ENCODE measurements at places on chromosomes 7 and 10.

- H3K36me3 ChIP-seq: no peaks in the 10 kb centered on the region
- H3K4me3 ChIP-seq: no peak overlapping the region
- H3K4me1 ChIP-seq: peaks cover 18% of the 10 kb centered on the region
- peaks cover 2% of the 10 kb centered on the region for H3K27me3 ChIP-seq
Observed at GRCh38 chr10:30055226-30055662, 4.1 kb downstream of the JCAD start.

GRCh38 chr7:511476-512145 lies 8.0 kb downstream of the PDGFA start:
- no peaks in the 10 kb centered on the region for H3K4me1 ChIP-seq
- no peak overlapping the region for H3K27ac ChIP-seq
- no peaks in the 10 kb centered on the region for H3K36me3 ChIP-seq

GRCh38 chr10:112515852-112516251 lies 68.8 kb downstream of the VTI1A start:
- H3K27me3 ChIP-seq: no peaks in the 10 kb centered on the region
- H3K36me3 ChIP-seq: peaks cover 5% of the 10 kb centered on the region
- H3K27ac ChIP-seq: no peak overlapping the region
- H3K4me3 ChIP-seq: no peak overlapping the region

DNA sequence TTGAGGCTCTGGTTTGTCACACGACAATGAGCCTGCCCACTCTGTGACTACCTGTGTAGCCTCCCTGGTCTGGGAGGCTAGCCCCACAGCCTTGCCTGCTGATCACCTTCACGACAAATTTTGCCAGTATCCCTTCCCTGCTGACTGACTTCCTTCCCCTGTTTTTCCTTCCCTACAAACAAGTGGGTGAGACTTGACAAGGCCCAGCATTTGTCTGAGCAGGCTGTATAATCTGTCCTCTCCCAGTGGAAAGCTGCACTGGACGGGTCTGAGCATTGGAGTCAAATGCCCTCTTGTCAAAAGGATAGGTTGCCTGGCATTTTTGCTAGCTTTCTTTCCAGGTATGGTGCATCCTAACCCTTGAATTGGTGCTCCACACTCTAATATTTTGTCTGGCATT lies 1088.4 kb downstream of the KCNMA1 start:
- H3K4me3 ChIP-seq: no peak overlapping the region
- H3K36me3 ChIP-seq: no peaks in the 10 kb centered on the region
- DNase-seq: no peak

DNA sequence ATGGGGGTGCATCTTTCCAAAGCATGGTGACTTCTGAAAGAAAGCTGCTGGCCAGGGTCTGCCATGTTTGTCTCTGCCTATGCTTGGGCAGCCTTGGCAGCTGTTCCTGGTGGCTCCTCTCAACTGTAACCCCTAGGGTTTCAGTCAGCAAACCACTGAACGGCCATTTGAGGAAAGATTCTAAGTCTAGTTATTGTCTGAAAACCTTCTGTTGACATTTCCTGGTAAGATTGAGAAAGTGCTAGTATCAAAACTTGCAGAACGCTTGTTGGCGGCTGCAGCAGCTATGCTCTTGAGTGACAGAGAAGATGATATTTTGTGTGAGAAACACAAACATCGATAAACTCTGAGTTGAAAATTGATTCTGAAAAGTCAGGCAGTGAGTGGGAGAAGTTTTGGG lies 523.1 kb downstream of the LRMDA start:
- no peaks in the 10 kb centered on the region for H3K4me1 ChIP-seq
- DNase-seq: no peak
- H3K27ac ChIP-seq: no peak overlapping the region

DNA sequence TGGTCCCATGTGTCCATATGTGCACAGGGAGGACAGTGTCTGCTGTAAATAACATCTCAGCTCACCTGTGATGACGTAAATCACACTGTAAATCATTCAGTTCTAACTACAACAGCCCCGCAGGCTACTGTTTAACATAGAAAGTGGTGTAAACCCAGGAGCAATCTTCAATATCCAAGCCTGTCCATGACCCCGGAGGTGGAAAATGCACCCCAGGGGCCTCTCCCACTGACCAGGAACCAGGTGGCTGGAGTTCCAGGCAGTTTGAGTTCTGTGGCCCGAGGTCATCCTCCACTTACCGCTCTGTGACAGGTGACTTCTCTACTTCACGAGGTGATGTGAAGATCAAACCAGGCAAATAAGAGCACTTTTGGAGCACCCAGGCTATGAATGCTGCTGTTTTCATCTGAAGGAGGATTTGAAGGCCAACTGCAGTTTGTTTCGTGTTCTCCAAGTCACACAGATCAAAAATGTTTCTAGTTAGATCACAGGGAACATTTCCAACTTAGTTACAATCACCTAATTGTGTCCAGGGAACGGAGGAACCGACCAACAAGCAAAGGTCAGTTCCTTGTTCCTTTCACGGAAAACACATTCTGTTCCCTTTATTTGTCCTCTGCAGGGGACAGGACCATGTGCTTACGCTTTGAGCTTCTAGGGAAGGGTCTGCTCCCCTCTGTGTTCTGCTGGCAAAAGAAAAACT lies 131.8 kb downstream of the WDR37 start:
- H3K27ac ChIP-seq: no peak overlapping the region
- H3K36me3 ChIP-seq: no peaks in the 10 kb centered on the region
- H3K4me3 ChIP-seq: no peak overlapping the region
- no peak for DNase-seq
- H3K4me1 ChIP-seq: no peaks in the 10 kb centered on the region

GRCh38 chr10:132469197-132469884 lies 68.2 kb upstream of the INPP5A start:
- no peak overlapping the region for H3K4me3 ChIP-seq
- H3K36me3 ChIP-seq: no peaks in the 10 kb centered on the region
- peaks cover 3% of the 10 kb centered on the region for H3K4me1 ChIP-seq
- H3K27me3 ChIP-seq: no peaks in the 10 kb centered on the region

DNA sequence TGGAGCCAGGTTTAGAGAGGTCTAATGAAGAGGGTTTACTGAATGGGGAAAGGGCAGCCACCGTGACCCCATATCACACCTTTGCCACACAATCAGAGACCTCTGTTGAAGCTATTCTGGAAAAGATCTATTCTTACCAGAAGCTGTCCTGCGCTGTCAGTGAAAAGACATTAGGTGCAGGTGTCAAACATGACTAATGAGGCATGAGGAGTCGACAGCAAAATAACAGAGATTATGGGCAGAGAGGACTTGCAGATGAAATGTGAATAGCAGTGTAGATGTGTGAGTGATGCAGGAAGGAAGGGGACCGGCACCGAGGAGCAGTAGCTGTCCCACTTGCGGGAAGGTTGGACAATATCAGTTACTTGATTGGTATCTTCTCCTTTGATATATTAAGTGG lies 627.7 kb upstream of the GALNT17 start:
- no peak overlapping the region for H3K27ac ChIP-seq
- no peaks in the 10 kb centered on the region for H3K36me3 ChIP-seq
- no peak for DNase-seq
- H3K27me3 ChIP-seq: no peaks in the 10 kb centered on the region
- H3K4me3 ChIP-seq: no peak overlapping the region

DNA sequence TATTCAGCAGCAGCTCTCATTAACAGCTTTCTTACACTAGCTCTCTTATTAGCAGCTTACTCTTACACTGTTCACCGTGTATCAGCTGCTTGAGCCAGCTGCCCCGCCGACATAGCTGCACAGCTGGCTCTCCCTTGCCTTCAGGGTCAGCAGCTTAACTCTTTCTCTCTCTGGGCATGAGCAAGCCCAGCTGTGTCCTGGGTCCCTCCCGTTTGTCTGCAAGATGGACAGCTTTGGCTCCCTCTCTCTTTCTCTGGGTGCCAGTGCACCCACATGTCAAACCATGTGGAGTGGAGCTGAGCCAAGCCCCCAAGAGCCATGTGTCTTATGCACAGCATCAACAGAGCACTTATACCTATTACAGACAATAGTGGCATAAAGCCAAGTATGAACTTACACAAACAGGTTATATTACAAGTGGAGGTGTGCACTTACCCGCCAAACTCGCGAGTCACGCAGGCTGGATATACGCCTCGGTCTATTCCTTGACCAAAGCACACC lies 35.7 kb upstream of the MTPAP start:
- no peaks in the 10 kb centered on the region for H3K4me1 ChIP-seq
- no peaks in the 10 kb centered on the region for H3K36me3 ChIP-seq
- H3K4me3 ChIP-seq: no peak overlapping the region

GRCh38 chr7:39605087-39605486 lies 18.3 kb upstream of the RALA start:
- H3K27me3 ChIP-seq: no peaks in the 10 kb centered on the region
- H3K4me1 ChIP-seq: peaks cover 17% of the 10 kb centered on the region
- H3K4me3 ChIP-seq: no peak overlapping the region
- DNase-seq: no peak
- H3K27ac ChIP-seq: no peak overlapping the region

DNA sequence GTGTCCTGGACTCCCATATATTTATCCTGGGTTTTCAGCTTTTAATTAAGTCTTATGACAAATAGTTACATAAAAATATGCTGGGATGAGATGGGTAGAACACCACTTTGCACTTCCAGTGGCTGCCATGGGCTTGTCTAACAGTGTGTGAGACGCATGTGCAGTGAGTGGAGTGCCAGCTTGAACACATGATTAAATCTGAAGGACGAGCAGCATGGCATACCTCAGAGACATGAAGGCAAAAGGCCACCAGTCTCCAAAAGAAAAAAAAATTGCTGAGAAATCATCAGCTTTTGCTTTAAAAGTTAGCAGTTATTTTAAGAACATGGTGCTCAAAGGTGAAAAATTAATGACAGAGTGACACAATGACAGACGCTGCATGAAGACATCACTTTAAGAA lies 139.0 kb upstream of the ADCY1 start:
- H3K4me3 ChIP-seq: no peak overlapping the region
- no peak for DNase-seq
- H3K4me1 ChIP-seq: no peaks in the 10 kb centered on the region
- no peaks in the 10 kb centered on the region for H3K36me3 ChIP-seq
- H3K27ac ChIP-seq: no peak overlapping the region

GRCh38 chr10:104447331-104447730 lies 93.7 kb downstream of the CFAP58 start:
- DNase-seq: no peak
- H3K27me3 ChIP-seq: peaks cover 3% of the 10 kb centered on the region

DNA sequence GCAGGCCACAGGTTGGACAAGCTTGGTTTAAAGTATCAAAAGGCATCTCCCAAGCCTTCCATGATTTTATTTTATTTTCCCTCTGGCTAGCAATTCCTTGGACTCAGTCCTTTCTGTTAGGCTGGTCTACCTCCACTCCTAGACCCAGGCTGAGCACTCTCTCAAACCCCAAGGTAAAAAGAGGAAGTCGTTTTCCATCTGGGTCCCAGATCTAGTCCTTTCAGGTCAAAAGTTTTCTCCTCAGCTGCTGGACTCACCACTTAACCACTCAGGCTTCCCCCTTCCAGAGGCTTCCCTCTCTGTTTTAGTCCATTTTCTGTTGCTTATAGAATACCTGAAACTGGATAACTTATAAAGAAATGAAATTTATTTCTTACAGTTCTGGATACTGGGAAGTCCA lies 252.3 kb upstream of the MKLN1 start:
- H3K27ac ChIP-seq: no peak overlapping the region
- peaks cover 9% of the 10 kb centered on the region for H3K36me3 ChIP-seq
- H3K4me1 ChIP-seq: peaks cover 8% of the 10 kb centered on the region
- no peak overlapping the region for H3K4me3 ChIP-seq
- H3K27me3 ChIP-seq: no peaks in the 10 kb centered on the region

GRCh38 chr10:35595106-35595505 lies 10.0 kb upstream of the GJD4 start:
- no peak overlapping the region for H3K4me3 ChIP-seq
- H3K27me3 ChIP-seq: peaks cover 2% of the 10 kb centered on the region
- DNase-seq: no peak
- H3K27ac ChIP-seq: no peak overlapping the region

DNA sequence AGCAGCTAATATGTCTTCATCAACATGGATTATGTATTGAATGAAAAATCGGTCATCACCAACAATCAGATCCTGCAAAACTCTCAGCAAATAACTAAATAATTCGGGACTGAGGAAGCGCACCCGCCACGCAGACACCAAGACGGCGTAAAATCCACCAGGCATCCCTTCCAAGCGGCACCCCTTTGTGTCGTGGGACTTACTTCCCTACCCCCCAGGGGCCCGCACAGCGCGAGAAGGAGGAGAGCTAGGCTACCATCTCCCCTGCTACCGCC lies 721 bp downstream of the ARL3 start:
- no peaks in the 10 kb centered on the region for H3K27me3 ChIP-seq
- H3K4me3 ChIP-seq: peak overlapping the region; percentile 84
- H3K36me3 ChIP-seq: peaks cover 4% of the 10 kb centered on the region
- peak overlapping the region; percentile 97 for H3K27ac ChIP-seq
- no peak for DNase-seq
- H3K4me1 ChIP-seq: peaks cover 19% of the 10 kb centered on the region

GRCh38 chr7:14988941-14989340 lies 86.4 kb upstream of the DGKB start:
- no peak overlapping the region for H3K27ac ChIP-seq
- no peaks in the 10 kb centered on the region for H3K36me3 ChIP-seq
- H3K4me3 ChIP-seq: no peak overlapping the region
- H3K4me1 ChIP-seq: no peaks in the 10 kb centered on the region

- H3K4me1 ChIP-seq: peaks cover 19% of the 10 kb centered on the region
- no peaks in the 10 kb centered on the region for H3K27me3 ChIP-seq
- peak; percentile 87 for DNase-seq
Observed at GRCh38 chr7:151756076-151756731, 120.7 kb downstream of the PRKAG2 start.

- no peak for DNase-seq
- no peak overlapping the region for H3K27ac ChIP-seq
- H3K4me1 ChIP-seq: no peaks in the 10 kb centered on the region
- no peaks in the 10 kb centered on the region for H3K36me3 ChIP-seq
- H3K27me3 ChIP-seq: peaks cover 2% of the 10 kb centered on the region
- no peak overlapping the region for H3K4me3 ChIP-seq
Observed at GRCh38 chr7:55618913-55619312, 46.6 kb upstream of the VOPP1 start.

DNA sequence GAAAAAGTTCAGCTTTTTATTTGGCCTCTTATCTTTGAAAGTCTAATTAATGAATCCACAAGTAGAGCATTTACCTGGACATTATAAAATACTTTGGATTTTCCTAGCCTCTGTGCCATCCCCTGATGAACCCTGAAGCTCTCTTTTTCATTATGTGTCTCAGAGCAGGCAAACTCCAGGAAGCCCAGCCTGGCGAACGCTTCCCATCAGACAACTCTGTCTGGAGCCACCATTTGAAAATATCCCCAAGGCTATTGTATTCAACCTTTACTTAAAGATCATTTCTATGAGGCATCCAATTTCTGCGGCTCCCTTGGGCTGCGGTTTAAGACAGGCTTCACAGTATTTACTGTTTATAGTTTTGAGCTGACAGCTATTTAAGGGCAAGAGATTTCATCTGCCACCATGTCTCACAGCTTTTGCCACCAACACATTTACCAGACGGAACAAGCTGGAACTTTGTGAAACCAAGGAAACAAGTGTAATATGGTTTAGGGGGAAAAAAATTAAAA lies 257.2 kb upstream of the GLI3 start:
- H3K4me3 ChIP-seq: no peak overlapping the region
- DNase-seq: no peak
- H3K4me1 ChIP-seq: peaks cover 4% of the 10 kb centered on the region
- H3K27ac ChIP-seq: no peak overlapping the region

GRCh38 chr10:15037691-15038090 lies 6.1 kb upstream of the OLAH start:
- DNase-seq: no peak
- H3K4me1 ChIP-seq: peaks cover 2% of the 10 kb centered on the region
- no peak overlapping the region for H3K4me3 ChIP-seq
- H3K27ac ChIP-seq: no peak overlapping the region
- no peaks in the 10 kb centered on the region for H3K27me3 ChIP-seq
- no peaks in the 10 kb centered on the region for H3K36me3 ChIP-seq

All from common myeloid progenitor, CD34-positive (primary cell).